ENCODE measurements at places on chromosomes 3 and 15.

DNA sequence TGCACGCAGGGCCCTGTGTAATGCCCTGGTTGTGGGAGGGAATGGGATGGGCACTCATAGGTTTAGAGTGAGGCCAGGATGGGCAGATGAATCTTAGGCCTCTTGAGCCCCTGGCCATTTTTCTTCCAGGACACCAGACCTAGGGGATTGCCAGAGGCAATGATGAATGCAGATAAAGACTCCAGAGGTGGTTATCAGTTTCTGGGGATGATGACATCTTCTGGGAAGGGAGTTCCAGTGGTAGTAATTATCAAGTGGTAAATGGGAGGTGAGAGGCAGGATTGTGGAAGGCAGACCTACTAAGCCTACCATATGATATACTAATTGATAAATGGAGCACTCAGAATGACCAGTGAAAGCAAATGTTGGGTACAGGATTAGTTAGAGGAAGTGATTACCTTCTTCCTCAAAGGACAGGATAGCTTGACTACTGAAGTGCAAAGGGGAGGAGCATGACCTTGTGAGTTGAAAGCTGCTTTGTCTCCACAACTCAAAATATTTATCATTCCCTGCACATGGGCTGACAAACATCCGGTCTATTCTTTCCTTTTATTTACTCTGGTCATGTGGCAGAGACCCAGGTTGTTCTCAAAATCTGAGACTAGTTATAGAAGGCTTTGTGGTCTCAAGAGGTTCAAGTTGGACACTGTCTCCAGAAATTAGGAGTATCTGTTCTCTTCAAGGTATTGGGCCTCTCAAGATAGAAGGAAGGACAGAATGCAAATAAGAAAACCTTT is 10.2 kb upstream of the MAPK6 start:
- DNase-seq, result no peak

GRCh38 chr3:169835533-169835932 is 22.8 kb upstream of the LRRC34 start:
- DNase-seq, result no peak

DNA sequence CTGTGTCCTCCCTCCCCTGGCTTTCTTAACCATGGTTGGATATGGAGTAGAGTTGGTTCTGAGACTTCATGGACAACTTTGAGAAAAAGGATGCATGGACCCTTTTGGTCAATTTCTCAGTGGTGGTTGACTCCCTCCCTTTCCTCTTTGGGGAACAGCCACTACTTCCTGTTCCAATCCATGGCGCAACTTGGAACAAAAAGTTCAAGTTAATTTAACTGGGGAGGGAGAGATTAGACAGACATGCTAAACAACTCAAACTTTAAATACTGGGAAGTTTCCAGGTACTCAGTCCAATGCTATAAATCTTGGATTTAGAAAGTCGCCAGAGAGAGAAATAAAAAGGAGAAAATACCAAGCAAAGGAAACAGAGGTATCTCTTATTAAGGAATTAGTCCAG is 202.2 kb downstream of the PDZRN3 start:
- DNase-seq, result no peak

DNA sequence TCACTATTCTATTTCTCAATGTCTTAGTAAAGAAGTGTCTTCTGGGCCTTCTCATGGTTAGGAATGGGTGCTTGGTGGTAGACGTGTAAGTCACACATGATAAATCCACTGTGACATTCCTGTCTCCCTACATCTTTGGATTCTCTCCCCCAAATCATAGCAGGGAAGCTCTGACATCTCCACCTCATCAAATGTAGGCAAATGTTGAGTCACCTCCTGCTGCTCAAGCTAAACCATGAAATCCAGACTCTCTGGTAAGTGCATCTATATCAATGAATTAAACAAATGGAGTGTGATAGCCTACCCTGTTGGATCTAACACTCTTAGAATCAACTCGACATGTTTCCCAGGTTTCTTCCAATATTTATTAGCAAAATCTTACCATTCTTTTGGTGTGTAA is 42.8 kb upstream of the RPL35A start:
- peak; percentile 13 for DNase-seq

DNA sequence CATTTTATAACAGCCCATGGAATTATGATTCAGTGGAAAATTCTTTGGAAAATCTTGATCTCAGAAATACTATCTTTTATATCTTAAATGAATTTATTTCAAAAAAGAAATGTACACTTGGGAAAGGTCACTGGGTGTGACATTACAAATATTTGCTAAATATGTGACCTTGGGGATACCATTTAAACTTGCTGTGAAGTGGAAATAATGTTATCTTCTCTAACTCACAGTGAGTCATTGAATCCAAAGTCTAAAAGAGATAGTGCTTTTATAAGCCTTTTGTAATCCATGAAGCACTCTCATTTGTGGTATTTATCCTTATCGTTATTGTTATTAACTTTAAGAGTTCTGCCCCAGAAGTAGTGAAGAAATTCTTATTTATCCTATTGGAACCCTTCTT is 289.8 kb upstream of the SEMA6D start:
- DNase-seq, result no peak

- DNase-seq, result no peak
Observed at GRCh38 chr3:46700772-46701171, 420 bp upstream of the TMIE start.

DNA sequence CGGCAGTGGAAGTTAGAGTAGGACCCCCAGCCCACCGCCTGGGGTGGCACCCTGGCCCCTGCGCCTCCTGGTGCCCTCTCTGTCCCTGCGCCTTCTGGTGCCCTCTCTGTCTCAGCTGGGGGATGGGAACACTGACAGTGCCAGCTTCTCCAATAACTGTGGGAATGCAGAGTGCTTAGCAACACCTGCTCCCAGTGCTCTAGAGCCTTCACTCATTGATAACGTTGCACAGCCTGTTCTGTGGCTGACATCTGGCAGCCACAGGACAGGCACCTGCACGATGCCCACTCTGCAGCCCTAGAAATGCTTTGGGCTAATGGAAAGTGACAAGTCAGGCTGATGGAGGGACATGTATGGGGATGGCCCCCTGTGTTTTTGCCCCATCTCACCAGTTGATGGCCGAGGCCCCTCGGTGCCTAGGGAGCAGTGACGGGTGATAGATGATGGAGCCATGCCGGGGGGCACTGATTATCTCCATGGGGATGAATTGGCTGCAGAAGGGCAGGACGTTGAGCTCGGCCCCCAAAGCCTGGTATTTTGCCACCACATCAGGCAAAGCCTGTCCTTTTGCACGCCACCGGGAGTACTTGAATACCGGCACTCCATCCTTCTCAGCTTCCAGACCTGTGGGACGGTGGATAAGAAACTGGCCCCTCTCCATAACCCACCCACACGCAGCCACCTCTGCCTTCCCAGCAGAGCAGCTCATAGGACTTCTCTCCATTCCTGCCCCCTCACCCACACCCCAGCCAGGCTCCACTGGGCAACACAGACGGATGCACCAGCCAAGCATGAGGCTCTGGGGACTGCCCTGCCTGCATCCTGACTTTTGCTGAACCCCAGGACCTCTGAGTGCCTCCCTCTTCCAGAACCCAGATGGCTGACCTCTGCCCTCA is 22.1 kb downstream of the ALDH1L1 start:
- no peak for DNase-seq

- no peak for DNase-seq
Observed at GRCh38 chr3:176699288-176699687, 498.0 kb downstream of the TBL1XR1 start.

DNA sequence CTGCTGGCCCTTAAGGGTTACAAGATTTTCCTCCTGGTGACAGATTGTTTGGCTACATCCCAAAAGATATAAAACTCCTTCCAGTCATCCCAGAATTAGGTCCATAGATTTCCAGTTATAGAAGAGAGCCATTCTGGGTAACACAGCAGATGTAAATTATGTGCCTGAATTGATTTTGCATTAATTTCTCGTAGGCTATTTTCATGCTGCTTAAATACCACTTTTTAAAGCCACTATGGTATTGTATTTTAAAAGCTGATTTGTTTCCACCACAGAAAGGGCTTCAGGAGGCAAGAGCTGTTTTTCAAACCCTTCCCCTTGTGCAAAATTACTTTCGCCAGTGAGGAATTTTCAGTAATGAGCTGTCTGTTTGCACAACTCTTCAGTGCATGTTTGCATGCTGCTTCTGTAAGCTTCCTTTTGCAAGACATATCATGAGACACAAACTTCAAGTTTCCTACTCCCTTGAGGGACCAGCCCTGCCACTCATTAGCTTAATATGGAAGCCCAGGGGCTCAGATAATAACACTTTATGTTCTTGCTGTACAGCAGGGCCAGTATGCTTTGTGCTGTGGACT is 105.4 kb upstream of the TNIK start:
- DNase-seq, result no peak

- no peak for DNase-seq
Observed at GRCh38 chr3:73681198-73681597, 56.5 kb upstream of the PDZRN3 start.

- DNase-seq, result peak; percentile 33
Observed at GRCh38 chr3:147099076-147099475, 307.3 kb downstream of the ZIC4 start.

GRCh38 chr3:53939813-53940212 is 48.2 kb upstream of the SELENOK start:
- DNase-seq, result no peak

GRCh38 chr15:33064878-33065277 is 129.6 kb downstream of the FMN1 start:
- peak; percentile 78 for DNase-seq

DNA sequence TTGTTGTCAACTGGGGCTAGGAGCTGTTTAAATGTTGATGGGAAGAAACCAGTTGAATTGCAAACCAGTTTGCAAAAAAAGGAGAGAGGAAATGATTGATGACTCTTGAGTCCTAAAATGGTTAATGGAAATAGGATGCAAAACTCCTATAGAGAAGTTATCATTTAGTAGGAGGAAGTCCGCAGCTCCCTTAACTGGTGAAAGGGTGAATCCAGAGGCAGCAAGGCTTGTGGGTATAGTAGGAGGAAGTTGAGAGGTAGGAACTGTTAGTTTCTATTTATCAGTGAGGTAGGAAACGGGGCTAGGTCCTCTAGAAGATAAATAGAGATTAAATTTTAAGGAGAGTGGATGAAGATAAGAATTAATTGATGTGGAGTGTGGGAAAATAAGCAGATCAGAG is 15.4 kb downstream of the IREB2 start:
- DNase-seq, result no peak

DNA sequence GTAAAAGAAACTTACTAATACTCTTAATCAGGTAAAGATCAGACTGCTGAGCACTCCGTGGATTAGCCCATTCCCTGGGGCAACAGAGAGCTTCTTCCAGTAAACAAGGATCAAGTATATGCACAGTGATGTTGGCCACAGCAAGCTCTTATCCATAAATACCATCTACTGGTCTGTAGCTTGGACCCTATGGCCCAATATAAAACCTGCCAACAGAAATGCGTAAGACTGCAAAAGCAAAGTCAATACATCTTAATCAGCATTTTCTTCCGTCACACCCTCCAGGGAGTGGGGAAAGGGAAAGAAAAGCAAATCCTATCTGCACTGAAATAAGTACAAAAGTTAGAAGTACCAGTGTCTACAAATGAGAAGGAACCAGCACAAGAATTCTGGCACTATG is 1082.1 kb downstream of the ZPLD1 start:
- DNase-seq, result no peak
